ENCODE measurements at places on chromosomes 5 and 9. TPM values are rescaled to one million over a fixed set of nuclear protein-coding genes. Genes with fewer than 3 reads are reported as not detected.

DNA sequence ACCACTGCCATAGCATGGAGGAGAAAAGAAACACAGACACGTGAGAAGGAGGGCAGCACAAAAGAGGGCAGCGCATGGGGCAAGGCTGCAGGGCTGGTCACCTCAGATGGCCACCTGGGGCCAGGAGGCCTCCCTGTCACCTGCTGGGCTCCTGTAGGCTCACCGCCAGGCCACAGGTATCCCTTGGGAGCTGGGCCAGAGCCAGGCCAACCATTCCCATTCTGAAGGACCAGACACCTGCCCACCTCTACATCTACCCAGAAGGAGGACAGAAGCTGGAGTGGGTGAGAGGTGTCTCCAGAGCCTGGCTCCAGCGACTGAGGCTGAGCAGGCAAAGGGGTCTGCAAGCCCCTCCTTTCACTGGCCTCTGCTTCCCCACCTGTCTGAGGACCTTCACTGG, 103.1 kb downstream of the PAX5 start:
- no peak for DNase-seq

DNA sequence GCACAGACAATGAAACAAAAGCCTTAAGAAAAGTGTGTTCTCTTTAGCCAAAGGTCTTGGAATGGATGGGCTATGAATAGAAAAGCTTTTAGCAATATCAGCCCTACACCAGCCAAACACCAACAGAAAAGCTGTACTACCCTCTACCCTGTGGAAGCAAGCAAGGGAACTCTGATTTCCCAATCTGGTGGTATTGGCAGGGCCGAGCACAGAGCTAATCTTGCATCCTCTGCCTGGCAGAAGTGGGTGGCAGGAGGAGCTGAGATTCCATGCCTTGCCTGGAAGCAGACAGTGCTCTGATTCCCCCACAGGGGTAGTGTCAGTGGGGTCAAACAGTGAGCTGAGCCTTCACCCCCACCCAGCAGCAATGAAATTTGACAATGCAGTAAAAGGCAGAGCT, 29.6 kb upstream of the ZNF782 start:
- DNase-seq, result no peak

DNA sequence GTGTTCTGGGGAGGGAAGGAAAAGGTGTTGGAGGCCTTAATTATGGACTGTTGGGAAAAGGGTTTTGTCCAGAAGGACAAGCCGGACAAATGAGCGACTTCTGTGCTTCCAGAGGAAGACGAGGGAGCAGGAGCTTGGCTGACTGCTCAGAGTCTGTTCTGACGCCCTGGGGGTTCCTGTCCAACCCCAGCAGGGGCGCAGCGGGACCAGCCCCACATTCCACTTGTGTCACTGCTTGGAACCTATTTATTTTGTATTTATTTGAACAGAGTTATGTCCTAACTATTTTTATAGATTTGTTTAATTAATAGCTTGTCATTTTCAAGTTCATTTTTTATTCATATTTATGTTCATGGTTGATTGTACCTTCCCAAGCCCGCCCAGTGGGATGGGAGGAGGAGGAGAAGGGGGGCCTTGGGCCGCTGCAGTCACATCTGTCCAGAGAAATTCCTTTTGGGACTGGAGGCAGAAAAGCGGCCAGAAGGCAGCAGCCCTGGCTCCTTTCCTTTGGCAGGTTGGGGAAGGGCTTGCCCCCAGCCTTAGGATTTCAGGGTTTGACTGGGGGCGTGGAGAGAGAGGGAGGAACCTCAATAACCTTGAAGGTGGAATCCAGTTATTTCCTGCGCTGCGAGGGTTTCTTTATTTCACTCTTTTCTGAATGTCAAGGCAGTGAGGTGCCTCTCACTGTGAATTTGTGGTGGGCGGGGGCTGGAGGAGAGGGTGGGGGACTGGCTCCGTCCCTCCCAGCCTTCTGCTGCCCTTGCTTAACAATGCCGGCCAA, 19.1 kb downstream of the PTGES2 start:
- no peak for DNase-seq

DNA sequence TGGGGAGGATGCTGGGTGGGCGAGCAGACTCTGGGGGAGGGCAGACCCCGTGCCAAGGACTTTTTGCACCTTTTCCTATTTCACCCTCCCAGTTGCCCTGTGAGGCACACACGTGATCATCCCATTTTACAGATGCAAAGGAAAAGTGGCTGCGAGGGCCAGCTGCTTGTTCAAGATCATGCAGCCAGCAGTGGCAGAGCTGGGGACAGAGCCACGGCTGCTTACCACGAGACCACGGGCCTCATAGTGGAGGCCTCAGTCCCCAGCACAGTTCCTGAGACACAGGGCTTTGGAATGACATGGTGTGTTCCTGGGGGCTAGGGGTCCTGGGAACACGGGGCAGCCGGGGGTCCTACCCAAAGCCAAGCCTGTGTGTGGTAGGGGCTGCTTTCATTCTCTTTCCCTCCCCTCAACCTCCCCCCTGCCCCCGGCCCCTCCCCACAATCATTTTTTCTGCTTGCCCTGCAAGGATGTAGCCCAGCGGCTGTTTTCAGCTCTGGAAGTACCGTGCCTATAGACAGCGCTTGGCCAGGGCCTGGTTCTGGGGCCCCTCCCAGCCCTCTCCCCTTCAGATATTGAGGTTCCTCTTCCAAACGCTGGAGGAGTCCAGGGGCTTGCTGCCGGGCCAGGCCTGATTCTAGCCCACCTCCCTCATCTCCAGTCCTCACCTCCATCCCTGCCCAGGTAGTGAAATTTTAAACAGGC, 58.5 kb upstream of the IER5L start:
- no peak for DNase-seq

The FAM221B gene
- not detected for total RNA-seq

The SLC1A3 gene
- total RNA-seq, result 45.9 TPM

The PCDHGA1 gene
- 0.22 TPM for total RNA-seq

The BHMT gene
- 0.88 TPM for total RNA-seq
